ENCODE measurements at places on chromosomes 13 and 19. TPM values are rescaled to one million over a fixed set of nuclear protein-coding genes. Genes with fewer than 3 reads are reported as not detected.

The RFPL4A gene
- 7.7 TPM for total RNA-seq

The KLK2 gene
- not detected for total RNA-seq

The GSX1 gene
- not detected for total RNA-seq

The TMEM59L gene
- 1.2 TPM for total RNA-seq

The AMH gene
- total RNA-seq: 1.0 TPM

The CACNG6 gene
- total RNA-seq: 0.46 TPM

The TTC9B gene
- not detected for total RNA-seq

The CBY2 gene
- not detected for total RNA-seq

The GIPC1 gene
- total RNA-seq: 36.5 TPM

The PPM1N gene
- 0.21 TPM for total RNA-seq

The RYR1 gene
- total RNA-seq: not detected

The POU2F2 gene
- total RNA-seq: 0.02 TPM

The AMER2 gene
- total RNA-seq: not detected

The BCL3 gene
- total RNA-seq: 7.8 TPM

The CGB5 gene
- total RNA-seq: 3.3 TPM

The KIR2DL4 gene
- total RNA-seq: not detected

The ZNF888 gene
- 7.6 TPM for total RNA-seq

The CGB8 gene
- 1.5 TPM for total RNA-seq

The IGFL2 gene
- not detected for total RNA-seq

The NACC1 gene
- 46.2 TPM for total RNA-seq

The ABHD13 gene
- total RNA-seq: 2.5 TPM

The CYP4F2 gene
- total RNA-seq: 3.8 TPM

The CGB2 gene
- total RNA-seq: not detected

All from H4 (cell line).